HFFc6 (cell line): ENCODE measurements at places on chromosomes 2 and 18. TPM values are rescaled to one million over a fixed set of nuclear protein-coding genes. Genes with fewer than 3 reads are reported as not detected.

- DNase-seq = no peak
Measured at GRCh38 chr2:177405029-177405692, 12.6 kb downstream of the AGPS start.

DNA sequence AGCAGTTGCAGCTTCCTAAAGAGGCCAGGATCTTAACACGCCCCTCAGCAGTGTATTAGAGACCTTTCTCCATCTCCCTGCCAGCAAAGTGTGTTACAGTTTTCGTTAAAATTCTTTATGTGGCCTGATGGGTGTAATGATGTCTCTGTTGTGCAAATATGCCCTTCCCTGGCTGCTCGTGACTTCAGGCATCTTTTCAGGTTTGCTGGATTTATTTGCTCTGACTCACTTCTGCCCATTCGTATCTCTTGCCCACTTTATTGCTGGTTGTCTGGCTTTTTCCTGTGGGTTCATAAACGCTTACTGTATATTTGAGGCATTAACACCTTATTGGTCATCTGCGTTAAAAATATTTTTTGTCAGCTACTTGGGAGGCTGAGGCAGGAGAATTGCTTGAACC is 134.5 kb downstream of the ASB1 start:
- DNase-seq = no peak

DNA sequence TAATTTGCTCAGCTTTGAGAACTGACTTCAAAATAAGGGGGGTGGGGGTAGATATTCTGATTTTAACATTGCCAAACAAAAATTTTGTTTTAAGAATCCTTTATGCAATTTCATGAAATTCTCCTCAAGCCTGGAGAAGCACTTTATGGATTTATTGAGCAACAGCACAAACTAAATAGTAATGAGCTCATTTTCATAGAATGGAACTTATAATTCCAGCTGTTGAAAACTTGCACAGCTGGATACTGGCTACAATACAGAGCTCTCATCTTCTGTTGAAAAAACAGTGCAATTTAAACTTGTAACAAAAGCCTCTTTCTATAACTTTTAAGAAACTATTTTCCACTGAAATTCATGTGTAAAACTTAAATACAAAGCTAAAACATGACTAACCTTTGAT is 137.6 kb upstream of the FN1 start:
- DNase-seq = no peak

- no peak for DNase-seq
Measured at GRCh38 chr18:58934356-58934755, 69.7 kb downstream of the ZNF532 start.

The CFC1 gene
- total RNA-seq = not detected in 3 replicates

DNA sequence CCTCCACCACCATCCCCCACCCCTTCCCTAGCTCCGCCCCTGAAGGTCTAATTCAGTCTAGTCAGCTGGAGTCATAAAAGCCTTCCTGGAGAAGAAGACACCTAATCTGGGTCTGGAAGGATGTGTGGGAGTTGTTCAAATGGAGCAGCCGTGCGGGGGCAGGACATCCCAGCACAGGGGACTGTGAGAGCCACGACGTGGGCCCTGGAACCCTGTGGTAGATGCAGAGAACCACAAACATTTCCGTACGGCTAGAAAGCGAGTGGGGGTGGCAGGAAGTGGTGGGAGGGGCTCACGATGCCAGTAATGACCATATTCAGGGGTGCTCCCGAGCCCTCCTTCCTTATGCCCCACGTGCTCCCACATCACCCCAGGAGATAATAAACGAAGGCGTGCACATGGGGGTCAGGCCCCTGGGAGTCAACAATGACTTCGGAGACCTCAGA is 20.9 kb upstream of the COL6A3 start:
- DNase-seq = peak; percentile 58

DNA sequence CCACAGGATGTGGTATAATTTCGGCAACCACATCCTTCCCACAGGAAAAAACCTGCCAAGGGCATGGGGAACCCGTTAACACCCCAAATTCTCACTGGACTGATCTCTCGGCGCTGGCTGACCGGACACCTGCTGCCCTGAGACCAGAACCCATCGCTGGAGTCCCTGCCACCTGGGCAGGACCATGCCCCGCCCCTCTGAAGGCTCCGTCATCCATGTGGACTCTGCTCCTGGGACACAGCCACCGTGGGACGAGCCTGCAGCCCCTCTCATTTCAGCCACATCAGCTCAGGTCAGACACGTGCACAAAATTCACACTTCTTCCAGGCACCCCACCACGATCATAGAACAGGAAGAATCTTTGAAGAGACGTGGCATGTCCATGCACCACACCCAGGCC is 108.2 kb downstream of the ZNF516 start:
- no peak for DNase-seq

GRCh38 chr2:198441246-198441645 is 636.9 kb downstream of the PLCL1 start:
- no peak for DNase-seq

DNA sequence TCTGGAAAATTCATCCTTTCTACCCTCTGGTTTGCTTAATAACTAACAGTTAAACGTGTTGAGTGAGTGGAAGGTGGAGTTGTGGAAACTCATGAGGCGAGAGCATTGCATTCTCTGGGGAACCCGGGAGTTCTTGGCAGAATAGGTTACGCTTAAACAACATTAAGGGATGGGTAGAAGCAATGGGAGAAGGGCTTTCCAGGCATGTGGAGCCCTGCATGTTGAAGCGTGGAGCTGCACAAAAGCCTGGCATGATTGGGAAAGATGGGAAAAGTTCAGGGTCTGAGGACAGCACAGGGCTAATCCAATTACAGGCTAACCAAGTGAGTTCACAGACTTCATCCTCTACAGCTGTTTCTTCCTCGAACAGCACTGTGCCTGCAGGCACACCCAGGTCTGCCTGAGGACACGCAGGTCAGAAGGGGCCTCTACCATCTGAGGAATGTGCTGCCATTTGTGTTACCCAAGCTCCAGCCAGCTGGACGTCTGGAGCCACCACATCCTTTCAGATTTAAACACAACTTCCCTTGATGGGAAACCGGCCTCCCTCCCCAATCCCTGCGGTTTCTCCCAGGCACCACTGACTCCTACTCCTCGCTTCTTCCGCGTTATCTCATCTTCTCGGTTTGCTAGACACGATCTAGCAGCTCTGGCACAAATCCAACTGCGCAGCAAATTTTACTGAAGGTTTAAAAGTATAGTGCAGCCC is 164.2 kb downstream of the ANTXR1 start:
- DNase-seq = peak; percentile 73

DNA sequence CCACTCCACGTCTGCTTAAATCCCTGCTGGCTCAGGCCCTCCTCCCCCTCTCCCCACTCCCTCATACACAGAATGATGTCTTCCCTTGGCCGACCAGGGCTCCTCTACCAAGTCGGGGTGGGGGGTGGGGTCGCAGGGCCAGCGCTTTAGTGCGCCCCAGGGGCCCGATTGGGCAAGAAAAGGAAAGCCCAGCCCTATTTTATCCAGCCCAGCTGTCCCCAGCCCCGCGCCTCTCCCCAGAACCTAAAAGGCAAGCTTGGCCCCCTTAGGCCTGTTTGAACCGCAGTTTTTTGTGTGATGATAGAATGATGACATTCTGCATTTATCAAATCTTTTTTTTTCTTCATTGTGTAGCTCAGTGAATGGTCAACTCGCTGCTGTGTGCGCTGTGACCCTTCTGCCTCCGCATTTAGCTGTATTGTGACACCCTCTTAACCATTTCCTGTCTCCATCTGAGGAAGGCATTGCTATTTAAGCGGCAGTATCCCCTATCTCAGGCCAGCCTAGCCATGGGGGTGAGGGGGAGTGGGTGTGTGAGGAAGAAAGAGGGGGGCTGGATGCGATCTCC is 231.4 kb downstream of the HAUS1 start:
- no peak for DNase-seq

The TGFA gene
- 0.21 TPM in 1 of 2 replicates, not detected in the other for total RNA-seq

The COBLL1 gene
- total RNA-seq = 25.8 to 49.7 TPM (median 38.1 TPM) in 3 replicates

The PRSS56 gene
- total RNA-seq = not detected in 3 replicates

DNA sequence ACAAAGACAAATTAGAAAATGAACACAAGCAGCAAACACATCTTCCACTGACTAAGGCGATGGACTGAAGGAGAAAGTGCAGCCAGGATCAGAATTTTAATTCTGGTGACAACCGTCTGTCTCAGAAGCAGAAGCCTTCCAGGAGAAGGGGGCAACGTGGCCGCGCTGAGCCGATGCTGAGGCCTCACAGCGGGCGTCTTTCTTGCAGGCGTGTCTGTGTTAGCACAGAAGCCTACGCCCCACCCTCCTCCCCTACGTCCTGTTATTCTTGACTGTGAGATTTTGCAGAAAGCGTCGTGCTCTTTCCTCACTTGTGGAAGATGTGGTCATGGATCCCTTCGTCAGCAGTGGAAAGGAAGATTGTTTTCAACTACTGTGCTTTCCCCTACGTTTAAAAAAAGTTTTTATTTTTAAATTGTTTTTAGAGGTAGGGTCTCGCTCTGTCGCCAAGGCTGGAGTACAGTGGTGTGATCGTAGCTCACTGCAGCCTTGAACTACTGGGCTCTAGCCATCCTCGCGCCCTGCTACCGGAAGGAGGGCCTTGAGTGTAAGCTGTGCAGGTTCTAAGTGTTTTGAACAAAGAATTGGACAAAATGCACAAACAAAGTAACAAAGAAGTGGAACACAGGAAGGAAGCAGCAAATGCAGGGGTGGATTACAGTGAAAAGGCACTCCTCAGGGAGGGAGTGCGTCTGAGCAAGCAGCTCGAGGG is 422.0 kb downstream of the GALR1 start:
- no peak for DNase-seq

DNA sequence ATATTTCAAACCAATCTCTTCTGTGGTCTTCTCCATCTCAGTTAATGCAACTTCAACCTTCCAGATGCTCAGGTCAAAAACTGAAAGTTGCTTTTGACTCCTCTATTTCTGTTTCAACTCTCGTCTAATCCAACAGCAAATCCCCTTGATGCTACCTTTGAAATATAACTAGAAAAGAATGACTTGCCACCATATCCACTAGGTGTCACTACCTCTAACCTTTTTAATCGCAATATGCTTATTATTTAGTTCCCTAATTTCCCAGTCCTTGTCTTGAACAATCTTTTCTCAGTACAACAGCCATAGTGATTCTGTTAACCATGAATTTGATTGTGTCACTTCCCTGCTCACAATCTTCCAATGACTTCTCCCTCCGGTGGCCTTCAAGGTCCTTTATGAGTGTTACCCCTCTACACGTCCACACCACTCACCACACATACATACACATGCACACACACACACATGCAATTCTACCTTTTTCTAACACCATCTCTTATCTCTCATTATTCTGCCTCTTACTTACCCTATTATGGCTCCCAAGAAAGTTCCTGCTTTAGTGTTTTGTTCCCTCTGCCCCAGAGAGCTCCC is 245.5 kb upstream of the KCNJ3 start:
- no peak for DNase-seq

DNA sequence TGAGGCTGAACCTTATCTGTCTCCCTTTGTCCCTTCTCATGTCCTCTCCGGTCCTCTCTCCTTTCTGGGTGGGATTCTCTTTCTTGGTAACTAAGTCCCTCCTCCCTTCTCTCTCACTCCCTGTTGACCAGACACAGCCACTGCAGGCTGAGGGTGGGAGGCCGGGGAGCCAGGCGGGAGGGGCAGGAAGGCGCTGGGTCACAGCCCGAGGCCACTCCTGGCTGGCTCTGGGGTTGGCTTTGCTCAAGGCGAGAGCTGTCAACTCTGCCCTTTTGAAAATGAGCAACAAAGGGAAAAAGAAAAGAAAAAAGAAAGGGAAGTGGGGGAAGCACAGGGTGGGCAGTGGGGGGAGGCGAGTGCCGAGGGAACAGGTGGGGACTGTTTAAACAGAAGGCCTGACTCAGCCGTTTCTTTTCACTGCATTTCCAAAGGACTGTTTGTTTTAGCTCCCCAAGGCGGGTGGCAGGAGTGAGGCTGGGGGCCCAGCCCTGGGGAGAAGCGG is 70.5 kb upstream of the IGFBP5 start:
- no peak for DNase-seq

The DSG4 gene
- not detected in 2 replicates for total RNA-seq

DNA sequence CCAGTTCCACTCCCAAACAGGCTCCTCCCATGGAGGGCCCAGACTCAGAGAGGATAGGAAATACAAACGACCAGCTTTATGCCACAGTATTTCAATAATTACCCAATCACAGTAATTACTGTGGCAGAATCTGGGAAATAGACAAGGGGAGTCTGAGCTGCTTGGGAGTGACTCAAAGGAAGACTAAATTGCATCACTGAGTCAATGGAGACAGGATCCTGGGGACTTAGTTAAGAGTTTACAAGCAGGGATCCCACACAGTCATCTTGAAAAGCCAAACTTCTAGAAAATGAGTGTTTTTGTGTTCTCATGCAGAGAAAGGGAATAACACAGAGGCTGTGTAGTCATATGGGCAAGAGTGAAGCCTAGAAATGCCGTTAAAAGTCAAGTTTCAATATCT is 1142.1 kb downstream of the CNTNAP5 start:
- DNase-seq = no peak

DNA sequence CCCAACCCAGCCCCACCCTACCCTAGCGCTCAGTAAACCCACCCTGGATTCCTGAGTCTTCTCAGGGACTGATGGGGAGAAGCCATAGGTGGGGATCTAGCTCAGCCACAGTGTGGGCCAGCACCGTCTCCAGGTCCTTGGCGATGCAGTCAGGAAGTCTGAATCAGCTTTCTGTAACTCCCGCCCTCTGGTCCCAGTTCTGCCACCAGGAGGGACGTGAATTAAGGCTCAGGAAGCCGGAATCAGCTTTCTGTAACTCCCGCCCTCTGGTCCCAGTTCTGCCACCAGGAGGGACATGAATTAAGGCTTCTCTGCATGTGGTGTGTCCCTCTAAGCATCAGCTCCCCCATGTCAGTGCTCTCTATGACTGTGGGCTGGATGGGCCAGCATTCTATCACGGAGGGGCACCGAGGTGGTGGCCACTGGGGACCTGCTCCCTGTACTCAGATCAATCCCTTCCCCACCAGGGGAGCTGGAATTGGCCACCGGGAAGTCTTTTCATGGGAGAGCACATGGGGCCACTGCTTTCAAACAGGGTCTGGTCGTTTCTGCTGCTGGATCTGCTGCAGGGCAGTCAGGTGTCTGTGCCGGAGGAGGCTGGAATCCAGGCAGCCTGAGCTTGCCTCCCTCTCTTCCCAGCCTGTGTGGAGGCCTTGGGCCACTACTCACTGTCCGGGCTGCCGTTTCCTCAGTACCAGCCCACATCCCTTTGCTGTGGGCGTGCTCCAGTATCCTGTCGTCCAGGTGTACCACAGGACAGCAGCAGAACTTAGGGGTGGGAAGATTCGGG is 24.7 kb downstream of the ASB18 start:
- DNase-seq = no peak

DNA sequence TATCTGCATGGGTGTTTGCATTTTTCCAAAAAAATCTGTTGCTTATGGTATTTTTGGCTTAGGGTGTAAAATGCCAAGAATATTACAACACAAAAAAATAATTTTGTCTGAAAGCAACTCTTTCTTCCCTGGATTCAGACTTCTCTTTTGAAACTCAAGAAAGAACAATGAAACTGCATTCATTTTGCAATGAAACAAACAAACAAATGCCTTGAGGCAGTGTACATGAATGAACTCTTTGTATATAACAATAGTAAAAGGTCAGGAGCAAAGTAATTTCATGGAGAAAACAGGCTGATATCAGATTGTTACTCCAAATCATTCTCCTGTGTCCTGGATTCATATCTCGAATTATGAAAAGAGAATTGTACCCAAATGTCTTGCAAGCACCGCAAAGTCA is 301.6 kb upstream of the CDH20 start:
- DNase-seq = no peak

The KLHL14 gene
- total RNA-seq = not detected in 3 replicates

The PEX13 gene
- 20.2 to 23.0 TPM (median 22.2 TPM) in 3 replicates for total RNA-seq
